ENCODE measurements at places on chromosomes 4 and X.

DNA sequence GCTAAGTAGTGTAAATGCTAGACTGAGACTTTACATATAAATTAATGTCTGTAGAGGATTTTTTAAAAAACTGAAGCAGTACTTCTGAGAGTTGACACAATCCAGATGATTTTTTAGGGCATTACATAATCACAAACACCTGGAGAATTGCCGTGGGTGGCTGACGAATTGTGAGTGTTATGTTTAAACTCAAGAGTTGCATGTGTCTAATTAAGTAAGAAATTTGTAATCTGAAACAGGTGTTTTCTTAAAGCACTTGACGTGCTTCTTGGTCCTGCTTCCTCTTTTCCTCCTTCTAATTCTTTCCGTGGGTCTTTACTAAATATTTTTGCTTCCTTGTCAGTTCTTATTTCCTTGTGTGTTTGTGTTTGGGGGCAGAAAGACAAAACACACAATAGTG lies 27.8 kb downstream of the PIR start:
- no peak for DNase-seq

- DNase-seq = no peak
Observed at GRCh38 chr4:164770010-164770724, 16.2 kb downstream of the SMIM31 start.

DNA sequence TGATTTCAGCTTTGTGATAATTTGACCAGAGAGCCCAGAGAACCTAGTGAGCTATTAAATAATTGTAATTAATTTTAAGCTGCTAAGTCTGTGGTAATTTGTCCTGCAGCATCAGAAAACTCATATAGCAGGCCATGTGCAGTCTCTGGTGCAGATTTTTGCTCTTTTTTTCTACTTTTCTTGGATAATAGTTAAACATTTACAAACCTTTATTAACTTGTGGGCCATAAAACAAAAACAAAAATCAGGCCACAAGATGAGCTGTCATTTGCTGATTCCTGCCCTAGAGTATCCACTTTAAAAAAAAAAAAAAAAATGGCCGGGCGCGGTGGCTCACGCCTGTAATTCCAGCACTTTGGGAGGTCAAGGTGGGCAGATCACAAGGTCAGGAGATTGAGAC lies 99.8 kb downstream of the CLDN22 start:
- DNase-seq = no peak

DNA sequence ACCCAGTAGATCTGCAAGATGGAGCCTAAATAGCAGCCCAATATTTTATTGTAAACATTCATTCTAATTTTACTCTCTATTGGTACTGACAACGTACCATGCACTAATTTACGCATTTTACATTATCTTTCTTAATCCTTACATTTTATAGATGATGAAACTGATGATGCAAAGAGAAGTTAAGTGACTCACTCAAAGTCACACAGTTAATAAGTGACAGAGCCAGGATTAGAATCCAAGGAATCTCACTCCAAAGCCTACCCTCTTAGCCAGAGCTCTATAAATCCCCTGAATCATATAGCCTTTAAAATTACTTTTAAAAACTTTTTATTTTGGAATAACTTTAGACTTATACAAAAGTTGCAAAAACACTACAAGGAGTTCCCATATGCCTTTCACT lies 37.6 kb downstream of the PHKA1 start:
- DNase-seq = no peak

GRCh38 chrX:112190646-112191045 lies 108.1 kb upstream of the TRPC5 start:
- no peak for DNase-seq

GRCh38 chrX:22589845-22590244 lies 317.1 kb downstream of the CBLL2 start:
- no peak for DNase-seq

DNA sequence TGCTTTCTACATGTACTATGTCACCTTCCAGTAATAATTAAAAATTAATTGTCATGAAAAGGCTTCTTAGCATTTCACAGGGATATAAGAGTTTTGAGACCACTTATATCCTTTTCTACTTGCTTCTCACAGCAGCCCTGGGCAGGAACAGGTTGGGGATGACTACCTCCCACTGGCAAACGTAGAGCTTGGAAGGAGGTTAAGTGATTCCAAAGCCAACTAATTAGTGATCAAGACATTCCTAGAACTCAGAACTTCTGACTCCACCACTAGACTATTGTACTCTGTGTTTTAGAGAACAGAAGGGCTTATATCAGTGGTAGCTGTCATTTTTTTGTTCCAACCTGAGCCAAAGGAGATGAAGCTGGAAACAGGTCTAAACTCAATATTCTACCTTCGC lies 364.5 kb upstream of the BOD1L1 start:
- no peak for DNase-seq

DNA sequence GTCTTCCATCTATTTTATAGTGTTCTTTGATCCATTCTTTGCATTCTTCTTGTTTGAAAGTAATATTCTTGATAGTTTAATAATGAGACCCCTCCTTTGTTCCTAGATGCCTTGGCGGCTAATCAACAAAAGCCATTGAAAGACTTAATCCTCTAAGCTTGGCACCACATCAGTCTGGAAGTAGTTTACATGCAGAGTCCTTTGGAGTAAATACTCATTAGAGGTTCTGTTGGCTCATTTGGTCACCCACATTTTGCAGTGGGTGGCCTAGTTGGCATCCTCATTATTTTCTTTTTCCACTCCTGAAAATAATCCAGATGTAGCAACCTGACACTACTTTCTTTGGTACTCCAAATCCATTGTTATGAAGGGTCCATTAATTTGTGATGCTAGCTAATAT lies 64.5 kb downstream of the DKK2 start:
- no peak for DNase-seq

DNA sequence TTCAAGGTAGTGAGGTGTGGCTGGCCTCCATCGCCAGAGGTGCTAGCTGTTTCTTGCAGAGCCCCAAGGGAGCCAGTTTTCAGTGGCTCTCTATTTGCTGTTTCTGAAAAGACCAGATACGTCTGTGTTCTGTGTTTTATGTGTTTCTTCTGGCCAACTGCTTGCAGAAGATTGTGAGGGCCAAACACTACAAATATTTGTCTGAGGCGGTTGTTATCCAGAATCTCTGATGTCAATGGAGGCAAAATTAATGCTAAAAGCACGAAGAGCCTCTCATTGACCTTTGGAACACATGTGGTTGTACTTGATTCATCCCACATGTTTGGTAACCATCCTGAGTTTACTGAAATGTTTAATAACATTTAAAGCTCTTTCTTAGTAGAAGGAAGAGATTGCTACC lies 113.9 kb downstream of the CT47B1 start:
- no peak for DNase-seq

DNA sequence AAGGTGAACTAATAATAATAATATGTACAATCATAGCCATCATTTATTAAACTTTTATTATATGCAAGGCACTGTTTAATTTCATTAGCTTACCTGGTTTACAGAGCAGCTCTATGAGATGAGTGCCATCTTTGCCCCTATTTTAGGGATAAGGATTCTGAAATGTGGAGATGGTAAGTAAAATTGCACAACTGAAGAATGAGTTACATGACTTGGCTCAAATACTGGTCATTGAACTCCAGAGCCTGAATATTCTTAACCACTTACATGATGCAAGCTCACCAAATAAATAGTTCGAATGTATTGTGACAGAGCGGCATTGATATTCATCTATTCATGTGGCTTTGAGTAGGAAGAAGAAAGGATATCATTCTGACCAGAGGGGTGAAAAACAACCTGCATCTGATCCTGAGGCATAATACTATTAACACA lies 11.7 kb downstream of the ALB start:
- no peak for DNase-seq

DNA sequence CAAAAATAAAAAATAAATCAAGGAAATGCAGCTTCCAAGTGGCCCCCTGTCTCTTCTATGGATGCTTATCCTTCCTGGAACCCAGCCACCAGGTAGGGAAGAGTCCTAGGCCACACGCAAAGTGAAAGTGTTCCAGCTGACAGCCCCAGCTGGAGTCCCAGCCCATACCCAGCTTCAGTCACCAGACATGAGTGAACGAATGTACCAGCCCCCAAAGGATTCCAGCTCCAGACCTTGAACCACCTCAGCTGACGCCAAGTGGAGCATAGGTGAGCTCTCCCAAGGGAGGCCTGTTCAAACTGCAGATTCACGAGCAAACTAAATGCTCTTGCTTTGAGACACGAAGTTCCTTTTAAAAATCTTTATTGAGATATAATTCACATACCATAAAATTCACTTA lies 62.0 kb downstream of the BCOR start:
- DNase-seq = no peak

Measured in stimulated activated CD8-positive, alpha-beta memory T cell treated with anti-CD3 and anti-CD28 coated beads, Interleukin-15, amount 100 ng/mL, for 48 hours (primary cell).